ENCODE measurements at places on chromosomes 16 and 17. TPM values are rescaled to one million over a fixed set of nuclear protein-coding genes. Genes with fewer than 3 reads are reported as not detected.

GRCh38 chr17:38735161-38735997 lies 5.2 kb downstream of the CISD3 start:
- no peak for DNase-seq

OTOP3 gene
- not detected for total RNA-seq

COPS3 gene
- total RNA-seq, result 90.9 TPM

- no peak for DNase-seq
These were observed 21.4 kb upstream of the C17orf113 start for GRCh38 chr17:42071810-42072209.

DNA sequence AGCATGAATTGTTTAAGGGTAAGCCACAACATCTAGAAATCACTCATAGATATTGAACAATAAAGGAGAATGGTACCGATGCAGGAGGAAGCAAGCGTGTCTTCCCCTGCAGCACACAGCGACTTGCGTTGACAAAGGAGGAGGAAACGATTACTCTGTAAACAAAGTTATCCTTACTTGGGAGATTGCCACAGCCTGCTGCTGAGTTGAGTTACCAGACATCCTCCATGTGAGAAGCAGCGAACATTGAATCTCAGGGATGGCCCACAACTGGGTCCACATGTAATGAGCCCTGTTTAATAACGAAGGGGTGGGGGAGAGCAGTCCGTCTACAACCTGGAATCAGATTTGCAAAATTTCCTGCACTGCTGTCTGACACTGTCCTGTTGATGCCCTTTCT lies 27.7 kb downstream of the CLUH start:
- DNase-seq, result no peak

DNA sequence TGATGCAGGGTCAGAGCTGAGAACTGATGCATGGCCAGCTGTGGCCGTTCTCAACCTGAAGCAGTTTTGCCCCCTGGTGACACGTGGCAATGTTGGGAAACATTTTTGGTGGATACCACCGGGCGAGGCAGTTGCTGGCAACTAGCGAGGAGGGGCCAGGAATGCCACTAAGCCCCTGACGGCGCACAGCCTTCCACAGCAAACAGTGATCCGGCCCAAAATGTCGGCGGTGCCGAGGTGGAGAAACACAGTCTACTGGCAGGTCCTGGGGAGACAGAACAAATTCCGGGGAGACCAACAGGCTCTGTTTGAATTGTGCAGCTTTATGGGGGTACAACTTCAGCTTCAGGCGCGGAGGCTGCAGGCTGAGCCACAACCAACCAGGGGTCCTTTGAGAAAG lies 8.2 kb downstream of the SLC26A11 start:
- DNase-seq, result no peak

CTRB2 gene
- total RNA-seq, result not detected

CACNB1 gene
- total RNA-seq, result 7.0 TPM

All from HFFc6 (cell line).